ENCODE measurements at places on chromosomes 3 and 15.

DNA sequence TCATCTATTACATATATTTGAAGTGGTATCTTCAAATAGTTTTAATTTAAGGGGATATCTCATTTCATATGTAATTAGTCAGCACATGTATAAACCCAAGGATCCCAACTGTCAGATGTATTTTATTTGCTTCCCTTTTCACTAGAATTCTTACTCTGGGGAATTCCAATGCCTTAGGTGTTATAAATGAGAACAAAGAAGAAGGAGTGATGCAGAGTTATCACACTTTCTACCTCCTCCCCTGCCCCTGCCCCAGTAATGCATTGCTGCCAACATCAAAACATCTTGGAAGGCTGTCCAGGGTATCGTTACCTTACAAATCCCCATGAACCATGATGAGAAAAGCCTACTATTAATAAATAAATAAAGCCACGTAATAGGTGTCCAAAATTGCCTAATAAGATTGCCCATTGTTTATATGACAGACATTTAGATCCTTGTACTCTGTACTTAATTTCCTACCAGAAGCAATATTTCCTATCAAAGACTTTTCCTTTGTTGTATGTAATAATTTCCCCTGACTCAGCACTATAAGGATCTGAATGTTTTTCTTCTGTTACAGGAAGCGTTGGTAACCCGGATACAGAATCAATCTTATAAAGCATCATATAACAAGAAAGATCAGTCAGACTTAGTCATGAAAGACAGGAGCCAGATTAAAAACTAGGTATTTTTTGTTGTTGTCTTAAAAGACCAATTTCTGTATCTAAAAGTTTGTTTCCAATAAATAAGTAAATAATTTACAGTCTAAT is 38.8 kb downstream of the CBLB start:
- no peak for DNase-seq

GRCh38 chr3:129195731-129196256 is 12.1 kb upstream of the CNBP start:
- DNase-seq, result no peak

DNA sequence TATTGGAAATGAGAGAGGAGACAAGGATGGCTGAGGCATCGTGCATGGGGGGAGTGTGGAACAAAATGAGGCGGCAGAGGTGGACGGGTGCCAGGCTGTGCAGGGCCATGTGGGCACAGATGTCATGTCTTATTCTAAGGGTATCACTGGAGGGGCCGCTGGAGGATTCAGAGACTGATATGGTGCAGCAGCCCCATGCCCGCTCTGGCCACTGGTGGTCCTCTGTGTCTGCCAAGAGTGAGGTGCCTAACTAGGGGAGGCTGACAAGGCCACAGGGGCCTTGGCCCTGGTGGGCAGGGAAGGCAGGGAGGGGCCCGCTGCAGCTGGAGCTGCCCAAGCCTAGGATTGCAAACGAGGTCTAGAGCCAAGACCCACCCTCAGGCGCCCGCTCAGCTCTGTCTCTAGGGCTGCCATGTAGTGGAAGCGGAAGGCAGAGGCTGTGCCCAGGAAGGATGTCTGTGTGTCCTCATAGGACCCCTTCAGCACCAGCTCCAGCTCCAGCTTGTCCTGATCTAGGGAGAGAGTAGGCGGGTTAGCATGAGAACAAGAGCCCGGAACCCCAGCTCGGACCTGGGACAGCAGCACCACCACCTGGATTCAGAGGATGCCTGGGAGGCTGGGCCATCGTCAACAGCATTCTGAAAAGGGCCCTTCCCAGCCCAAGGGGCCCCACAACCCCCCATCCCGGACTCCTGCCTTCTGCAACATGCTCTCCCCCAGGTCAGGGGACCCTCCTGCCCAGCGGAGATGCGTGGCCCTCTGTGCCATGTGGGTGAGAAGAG is 11.3 kb downstream of the PLA2G4D start:
- no peak for DNase-seq

- no peak for DNase-seq
Observed at GRCh38 chr3:124263168-124263567, 271.2 kb upstream of the ROPN1 start.
